ENCODE measurements at places on chromosomes 13 and 19.

DNA sequence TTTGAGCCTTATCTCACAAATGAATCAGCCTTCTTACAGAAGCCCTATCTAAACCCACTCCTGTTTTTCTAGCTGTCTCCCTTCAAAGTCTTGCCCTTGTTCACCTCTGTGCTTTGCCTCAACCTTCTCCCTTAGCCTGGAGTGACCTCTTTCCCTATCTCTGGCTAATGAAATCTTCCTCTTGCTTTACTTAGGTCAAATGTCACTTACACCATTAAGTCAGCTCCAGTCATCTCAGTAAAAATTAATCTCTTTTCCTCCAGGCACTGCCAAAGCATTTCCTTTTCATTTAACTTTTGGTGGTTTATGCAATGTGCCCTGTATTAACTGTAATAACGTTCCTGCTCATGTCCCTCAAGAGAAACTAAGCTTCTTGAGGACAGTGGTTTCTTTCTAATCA lies 596.5 kb upstream of the MIR17HG start:
- DNase-seq = no peak

DNA sequence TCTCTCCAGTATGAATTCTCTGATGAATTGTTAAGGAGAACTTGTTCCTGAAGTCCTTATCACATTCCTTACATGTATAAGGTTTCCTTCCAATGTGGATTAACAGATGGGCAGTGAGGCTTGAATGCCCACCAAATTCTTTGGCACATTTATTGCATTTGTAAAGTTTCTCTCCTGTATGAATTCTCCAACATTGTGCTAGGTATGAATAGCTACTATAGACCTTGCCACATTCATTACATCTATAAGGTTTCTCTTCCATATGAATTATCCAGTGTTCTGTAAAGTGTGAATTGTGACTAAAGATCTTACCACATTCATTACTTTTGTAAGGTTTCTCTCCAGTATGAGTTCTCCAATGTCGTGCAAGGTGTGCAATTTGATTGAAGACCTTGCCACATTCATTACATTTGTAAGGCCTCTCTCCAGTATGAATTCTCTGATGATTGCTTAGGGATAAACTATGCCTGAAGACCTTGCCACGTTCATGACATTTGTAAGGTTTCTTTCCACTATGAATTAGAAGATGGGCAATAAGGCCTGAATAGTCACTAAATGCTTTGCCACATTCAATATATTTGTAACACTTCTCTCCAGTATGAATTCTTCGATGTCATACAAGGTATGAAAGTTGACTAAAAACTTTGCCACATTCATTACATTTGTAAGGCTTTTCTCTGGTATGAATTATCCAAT lies 20.4 kb downstream of the ZNF578 start:
- no peak for DNase-seq

DNA sequence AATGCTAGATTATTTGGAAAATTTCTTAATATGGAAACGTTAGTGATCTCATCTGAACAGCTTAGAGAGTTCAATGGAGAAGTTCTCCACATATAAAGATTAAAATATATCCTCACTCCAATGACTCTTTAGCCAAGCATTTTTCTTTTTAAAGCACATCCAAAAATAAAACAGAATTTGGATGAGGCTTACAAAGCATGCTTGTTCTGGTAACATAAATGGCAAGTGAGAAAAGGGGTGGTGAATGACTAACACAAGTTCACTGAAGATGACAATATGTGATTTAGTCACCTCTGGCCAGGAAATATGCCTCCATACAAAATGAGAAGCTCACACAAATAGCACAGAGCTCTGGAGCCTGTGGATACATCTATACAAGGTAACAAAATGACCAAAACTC lies 253.0 kb downstream of the PCDH20 start:
- DNase-seq = no peak

- peak; percentile 32 for DNase-seq
These were observed 2.4 kb upstream of the NTN5 start for GRCh38 chr19:48674921-48675824.

DNA sequence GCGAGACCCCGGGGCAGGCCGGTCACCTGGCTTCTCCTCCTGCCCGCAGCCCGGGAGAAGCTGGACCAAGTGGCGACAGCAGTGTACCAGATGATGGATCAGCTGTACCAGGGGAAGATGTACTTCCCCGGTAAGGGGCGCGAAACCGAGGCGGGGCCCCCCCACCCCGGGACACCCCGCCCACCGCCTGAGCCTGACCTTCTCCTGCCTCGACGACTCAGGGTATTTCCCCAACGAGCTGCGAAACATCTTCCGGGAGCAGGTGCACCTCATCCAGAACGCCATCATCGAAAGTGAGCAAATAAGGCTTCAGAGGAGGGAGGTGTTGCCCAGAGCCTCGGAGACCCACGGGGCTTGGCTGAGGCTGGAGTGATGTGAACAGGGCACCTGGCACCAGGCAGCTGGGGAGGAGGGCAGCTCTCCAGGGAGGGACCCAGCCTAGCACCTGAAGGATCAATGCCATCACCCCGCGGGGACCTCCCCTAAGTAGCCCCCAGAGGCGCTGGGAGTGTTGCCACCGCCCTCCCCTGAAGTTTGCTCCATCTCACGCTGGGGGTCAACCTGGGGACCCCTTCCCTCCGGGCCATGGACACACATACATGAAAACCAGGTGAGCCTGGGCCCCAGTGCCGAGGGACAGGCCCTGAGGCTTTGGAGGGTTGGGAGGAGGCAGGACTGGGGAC lies 629 bp downstream of the IZUMO4 start:
- no peak for DNase-seq

DNA sequence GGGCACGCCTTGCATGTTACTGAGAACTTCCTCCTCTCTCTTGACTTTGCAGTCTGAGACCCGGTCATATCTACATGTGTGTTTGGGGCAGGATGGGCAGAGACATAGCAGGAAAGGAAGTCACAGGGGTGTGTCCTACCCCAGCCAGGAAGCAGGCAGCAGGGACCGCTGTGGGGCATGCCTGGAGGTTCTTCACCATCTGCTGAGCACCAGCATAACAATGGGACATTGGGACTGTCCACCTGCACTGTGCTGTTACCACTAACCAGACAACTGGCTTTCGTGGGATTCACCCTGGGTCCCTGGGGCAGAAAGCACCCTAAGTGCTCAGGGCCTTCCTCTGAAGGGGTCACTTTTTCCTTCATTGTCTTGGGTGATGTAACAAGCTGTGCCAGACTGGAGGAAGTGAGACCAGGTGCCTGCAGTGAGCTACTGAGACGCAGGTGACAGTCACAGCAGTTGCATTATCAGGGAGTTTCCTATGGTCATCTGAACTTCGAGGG lies 2.6 kb upstream of the HAUS5 start:
- no peak for DNase-seq

DNA sequence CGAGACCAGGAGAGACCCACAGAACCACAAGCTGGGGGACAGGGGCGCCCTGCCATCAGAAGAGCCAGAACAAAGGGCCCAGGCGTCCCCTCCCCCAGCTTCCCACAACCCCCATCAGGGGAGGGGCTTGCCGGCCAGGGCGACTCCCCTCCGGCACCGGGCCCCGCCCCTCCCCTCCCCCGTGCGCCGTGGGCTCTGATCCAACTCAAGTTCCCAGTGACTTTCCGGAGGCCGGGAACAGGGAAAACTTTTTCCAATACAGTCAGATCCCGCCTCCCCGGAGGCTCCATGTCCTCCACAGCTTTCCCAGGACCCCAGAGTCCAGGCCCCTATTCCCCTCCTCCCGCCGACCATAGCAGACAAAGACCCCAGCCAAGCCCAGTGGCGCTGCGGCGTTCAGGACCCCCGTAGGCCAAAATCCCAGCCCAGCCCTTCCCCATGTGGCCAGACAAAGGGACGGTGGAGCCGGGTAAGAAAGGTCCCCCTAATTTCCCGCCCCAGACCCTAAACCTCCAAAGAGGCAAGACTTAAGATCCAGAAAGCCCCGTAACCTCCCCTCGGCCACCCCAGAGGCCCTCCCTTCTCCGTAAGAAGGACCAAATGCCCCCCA lies 673 bp downstream of the TEAD2 start:
- DNase-seq = no peak

GRCh38 chr19:8577741-8578140 lies 499 bp upstream of the MYO1F start:
- no peak for DNase-seq

DNA sequence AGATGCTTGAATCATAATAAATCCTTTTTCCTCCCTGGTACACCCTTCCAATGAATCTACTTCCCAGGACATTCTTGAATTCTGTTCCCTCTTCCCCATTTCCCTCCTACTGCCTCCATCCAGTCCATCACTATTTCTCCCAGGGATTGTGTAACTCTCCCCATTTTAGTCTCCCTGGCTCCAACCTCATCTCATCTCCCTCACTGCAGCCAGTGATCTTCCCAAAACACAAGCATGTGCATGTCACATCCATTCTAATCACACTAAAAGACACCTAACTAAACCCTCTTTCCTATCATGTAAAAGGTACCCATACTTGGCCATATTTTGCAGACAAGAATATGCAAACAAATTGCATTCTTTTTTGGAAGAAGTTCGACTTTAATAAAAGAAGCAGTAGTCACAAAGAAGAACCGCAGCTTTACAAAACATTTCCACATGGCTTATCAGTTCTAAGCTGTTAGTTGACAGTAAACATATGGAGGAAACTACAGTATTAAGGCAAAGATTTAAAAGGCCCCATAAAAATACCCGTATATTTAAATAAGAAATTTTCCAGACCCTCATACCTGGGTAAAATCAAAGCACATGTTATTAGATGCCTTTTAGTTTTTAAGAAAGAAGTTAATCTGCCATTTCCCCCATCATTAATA lies 111.0 kb downstream of the KCTD12 start:
- DNase-seq = no peak

- DNase-seq = no peak
These were observed 1.1 kb downstream of the WTIP start for GRCh38 chr19:34482380-34483250.

- no peak for DNase-seq
These were observed 192.9 kb downstream of the DIAPH3 start for GRCh38 chr13:59970847-59971246.

- no peak for DNase-seq
These were observed 121.7 kb downstream of the FNDC3A start for GRCh38 chr13:49097374-49097773.

DNA sequence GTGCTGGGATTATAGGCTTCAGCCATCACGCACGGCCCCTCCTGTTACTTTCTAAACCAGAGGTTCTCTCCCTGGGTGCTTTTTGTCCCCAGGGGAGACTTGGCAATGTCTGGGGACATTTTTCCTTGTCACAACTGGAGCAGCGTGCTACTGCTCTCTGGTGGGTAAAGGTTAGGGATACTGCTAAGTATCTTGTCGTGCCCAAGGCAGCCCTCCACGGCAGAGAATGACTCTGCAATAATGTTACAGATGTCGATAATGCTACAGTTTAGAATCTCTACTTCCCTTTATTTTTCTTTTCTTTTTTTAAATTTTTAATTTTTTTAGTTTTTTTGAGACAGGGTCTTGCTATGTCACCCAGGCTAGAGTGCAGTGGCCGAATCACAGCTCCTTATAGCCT lies 38.0 kb downstream of the ADGRE1 start:
- no peak for DNase-seq

- DNase-seq = no peak
These were observed 1737.2 kb upstream of the MIR17HG start for GRCh38 chr13:89610331-89610730.

- no peak for DNase-seq
These were observed 74.2 kb downstream of the FRY start for GRCh38 chr13:32105653-32106313.

DNA sequence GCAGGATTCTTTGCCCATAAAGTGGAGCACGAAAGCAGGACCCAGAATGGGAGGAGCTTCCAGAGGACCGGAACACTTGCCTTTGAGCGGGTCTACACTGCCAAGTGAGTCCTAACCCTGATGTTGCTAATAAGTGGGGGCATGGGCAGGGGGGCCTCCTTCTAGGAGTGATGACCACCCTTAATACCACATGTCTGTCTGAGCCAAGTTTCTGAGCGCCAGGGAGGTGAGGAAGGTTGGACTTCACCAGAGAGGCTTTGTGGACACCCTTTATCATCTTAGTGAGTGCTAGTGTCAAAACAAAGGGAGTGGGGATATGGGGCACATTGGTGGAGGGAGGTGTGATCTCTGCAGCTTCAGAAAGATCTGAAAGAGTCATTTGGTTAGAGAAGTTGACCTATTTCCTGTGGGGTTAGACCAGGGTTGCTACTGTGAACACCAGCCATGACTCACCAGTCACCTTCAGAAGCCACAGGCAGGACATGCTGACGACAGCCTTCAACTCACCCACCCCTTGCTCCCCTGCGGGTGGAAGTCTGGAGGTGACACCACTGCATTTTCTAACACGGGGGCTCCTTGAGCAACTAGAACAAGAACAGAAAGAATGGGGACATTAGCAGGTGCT lies 8.8 kb downstream of the ALOX5AP start:
- peak; percentile 71 for DNase-seq

DNA sequence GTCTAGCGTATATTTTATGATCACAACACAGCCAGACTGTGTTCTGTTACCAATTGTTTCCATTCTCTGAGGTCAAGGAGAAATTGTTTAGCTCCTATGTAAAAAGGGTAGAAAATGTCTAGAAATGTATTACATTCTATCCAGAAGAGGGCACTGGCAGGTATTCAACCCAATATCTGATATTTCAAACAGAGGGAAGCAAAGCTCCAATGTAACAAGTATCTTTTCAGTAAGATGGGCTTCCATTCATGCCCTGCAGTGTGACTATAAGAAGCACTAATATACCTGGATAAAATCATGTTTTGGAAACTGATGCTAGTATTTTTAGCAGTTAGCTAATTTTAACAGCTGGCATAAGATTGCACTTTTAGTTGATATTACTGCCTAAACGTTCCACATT lies 312.7 kb downstream of the FGF14 start:
- DNase-seq = no peak

- no peak for DNase-seq
These were observed 4.5 kb downstream of the CCNA1 start for GRCh38 chr13:36436811-36437210.

DNA sequence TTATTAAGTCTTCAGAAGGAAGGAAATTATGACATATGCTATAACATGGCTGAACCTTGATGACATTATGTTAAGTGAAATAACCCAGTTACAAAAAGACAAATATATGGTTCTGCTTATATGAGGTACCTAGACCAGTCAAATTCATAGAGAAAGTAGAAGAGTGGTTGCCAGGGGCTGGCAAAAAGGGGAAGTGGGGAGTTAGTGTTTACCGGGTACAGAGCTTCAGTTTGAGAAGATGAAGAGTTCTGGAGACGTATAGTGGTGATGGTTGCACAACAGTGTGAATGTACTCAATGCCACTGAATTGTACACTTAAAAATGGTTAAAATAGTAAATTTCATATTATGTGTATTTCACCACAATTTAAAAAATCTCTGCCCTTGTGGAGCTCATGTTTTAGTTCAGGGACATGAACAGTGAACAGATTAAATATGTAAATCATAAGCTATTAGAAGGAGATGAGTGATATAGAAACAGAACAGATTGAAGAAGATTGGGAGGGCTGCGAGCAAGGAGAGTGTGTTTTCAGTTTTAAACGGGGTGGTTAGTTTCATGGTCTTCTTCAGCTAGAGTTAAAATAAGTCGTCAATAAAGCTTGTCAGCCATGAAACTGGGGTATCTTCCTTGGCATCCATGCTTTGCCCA lies 355.2 kb downstream of the KCNRG start:
- no peak for DNase-seq

All from stimulated activated CD8-positive, alpha-beta memory T cell treated with anti-CD3 and anti-CD28 coated beads, Interleukin-4, amount 100 ng/mL, for 1 hour (primary cell).